ENCODE measurements at places on chromosomes 2 and 18.

- no peak for DNase-seq
Observed at GRCh38 chr2:69773206-69773605, 31.3 kb downstream of the ANXA4 start.

- no peak for DNase-seq
Observed at GRCh38 chr2:162492225-162492624, 148.3 kb downstream of the GCA start.

- no peak for DNase-seq
Observed at GRCh38 chr2:141260911-141261310, 869.9 kb downstream of the LRP1B start.

- DNase-seq = peak; percentile 67
Observed at GRCh38 chr2:113370478-113371091, 66.9 kb upstream of the ZNG1B start.

GRCh38 chr2:223835701-223836532 is 1.5 kb downstream of the AP1S3 start:
- no peak for DNase-seq

DNA sequence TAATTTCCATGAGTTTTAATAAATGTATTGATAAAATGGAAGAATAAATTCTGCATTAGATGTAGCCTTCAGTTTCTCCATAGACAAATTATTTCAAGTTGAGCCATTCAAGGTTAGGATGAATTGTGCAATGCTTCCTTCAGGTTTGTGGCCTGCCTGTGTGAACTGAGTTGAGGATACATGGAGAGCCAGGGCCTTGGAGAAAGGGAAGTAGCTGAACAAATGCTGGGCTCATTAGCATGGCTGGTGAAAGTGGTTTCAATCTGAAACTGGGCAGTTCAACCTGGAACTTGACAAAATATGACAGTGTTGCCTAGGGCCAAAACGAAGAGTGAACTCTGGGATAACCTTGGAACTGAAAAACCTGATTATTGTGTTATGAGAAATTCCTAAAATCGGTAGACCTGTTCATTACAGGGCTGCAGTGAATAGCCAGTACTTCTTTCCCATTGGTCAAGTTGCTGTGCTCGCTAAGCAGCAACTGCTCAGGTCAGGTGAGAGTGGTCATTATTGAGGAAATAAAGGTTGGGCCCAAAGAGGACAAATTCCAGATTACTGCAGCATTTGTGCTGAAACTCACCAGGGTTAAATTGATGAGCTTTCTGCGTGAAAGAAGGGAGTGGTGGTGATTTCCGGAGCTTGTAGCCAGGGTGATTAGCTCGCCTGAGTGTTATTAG is 12.7 kb downstream of the INPP1 start:
- DNase-seq = no peak

DNA sequence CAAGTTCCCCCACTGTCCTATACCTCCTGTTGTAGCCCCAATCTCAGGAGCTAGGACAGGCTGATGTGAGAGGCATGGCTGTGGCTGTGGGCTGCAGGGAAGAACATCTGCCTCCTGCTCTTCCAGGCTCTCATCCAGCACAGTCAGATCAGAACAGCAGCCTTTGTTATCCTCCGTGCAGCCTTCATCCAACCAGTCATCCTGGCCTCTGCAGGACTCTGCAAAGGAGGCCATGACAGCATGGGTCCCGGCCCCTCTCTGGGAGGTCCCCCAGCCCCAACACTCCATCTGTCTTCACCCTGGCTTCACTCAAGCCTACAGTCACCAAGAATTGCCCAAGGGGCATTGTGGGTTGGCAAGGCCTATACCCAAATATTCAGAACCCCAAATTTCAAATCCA is 223.2 kb upstream of the COPS8 start:
- DNase-seq = peak; percentile 13

- no peak for DNase-seq
Observed at GRCh38 chr2:134665727-134666506, 52.9 kb downstream of the TMEM163 start.

DNA sequence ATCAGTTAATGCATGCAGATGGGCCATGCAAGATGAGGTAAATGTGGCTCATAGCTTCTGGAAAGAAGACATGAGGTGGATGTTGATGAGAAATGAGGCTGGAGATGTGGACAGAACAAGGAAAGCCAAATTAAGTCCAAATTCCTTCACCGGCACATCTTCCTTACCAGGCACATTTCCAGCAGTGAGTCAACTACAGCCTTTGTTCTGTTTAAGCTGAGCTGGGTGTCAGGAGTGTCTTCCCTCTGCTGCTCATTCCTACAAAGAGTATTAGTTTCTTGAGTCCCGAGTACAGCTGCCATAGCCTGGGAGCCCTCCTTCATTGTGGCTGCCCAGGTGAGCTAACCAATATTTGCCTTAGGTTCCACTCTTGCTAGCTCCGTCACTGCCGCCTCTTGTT is 945.0 kb downstream of the SLC4A3 start:
- DNase-seq = no peak

GRCh38 chr18:61655630-61656029 is 237.2 kb downstream of the RNF152 start:
- no peak for DNase-seq

- no peak for DNase-seq
Observed at GRCh38 chr18:59631583-59632181, 65.5 kb downstream of the CCBE1 start.

- DNase-seq = no peak
Observed at GRCh38 chr2:204730603-204731002, 185.3 kb downstream of the PARD3B start.

GRCh38 chr2:33655626-33656320 is 56.7 kb upstream of the FAM98A start:
- DNase-seq = no peak

Data from activated CD8-positive, alpha-beta memory T cell treated with anti-CD3 and anti-CD28 coated beads, Interleukin-2, amount 50 U/mL, for 48 hours (primary cell).